Stimulated activated CD8-positive, alpha-beta memory T cell treated with anti-CD3 and anti-CD28 coated beads, Interleukin-12 subunit alpha, Interleukin-12 subunit beta, amount 100 ng/mL, for 4 hours (primary cell): ENCODE measurements at places on chromosomes 16 and 17.

GRCh38 chr16:85227946-85228862 lies 115.9 kb upstream of the CIBAR2 start:
- no peak for DNase-seq

GRCh38 chr17:39776252-39776651 lies 38.5 kb downstream of the GRB7 start:
- no peak for DNase-seq

DNA sequence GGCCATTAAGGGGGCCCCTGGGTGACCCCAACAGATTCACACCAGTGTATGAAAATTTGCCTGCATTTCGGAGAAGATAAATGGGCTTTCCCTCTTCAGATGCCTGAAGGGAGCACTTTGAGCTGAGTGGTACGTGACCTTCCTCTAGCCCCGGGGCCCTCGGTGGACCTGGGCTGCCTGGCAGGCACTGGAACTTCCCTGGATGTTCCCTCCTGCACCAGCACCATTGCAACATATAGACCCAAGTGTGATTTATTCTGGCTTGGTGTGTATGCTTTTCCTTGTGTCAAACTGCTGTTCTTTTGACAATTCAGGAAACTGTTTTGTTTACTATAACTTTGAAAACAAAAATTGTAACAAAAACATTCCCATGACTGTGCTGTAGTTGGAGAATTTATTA lies 93.8 kb downstream of the TNFRSF13B start:
- DNase-seq, result no peak

GRCh38 chr17:66339561-66339960 lies 37.1 kb downstream of the PRKCA start:
- no peak for DNase-seq

GRCh38 chr16:9447195-9447551 lies 355.7 kb downstream of the HAPSTR1 start:
- DNase-seq, result no peak

GRCh38 chr17:73256220-73256619 lies 5.5 kb downstream of the CPSF4L start:
- no peak for DNase-seq

- no peak for DNase-seq
These were observed 48.5 kb upstream of the HS3ST3A1 start for GRCh38 chr17:13650096-13650675.

DNA sequence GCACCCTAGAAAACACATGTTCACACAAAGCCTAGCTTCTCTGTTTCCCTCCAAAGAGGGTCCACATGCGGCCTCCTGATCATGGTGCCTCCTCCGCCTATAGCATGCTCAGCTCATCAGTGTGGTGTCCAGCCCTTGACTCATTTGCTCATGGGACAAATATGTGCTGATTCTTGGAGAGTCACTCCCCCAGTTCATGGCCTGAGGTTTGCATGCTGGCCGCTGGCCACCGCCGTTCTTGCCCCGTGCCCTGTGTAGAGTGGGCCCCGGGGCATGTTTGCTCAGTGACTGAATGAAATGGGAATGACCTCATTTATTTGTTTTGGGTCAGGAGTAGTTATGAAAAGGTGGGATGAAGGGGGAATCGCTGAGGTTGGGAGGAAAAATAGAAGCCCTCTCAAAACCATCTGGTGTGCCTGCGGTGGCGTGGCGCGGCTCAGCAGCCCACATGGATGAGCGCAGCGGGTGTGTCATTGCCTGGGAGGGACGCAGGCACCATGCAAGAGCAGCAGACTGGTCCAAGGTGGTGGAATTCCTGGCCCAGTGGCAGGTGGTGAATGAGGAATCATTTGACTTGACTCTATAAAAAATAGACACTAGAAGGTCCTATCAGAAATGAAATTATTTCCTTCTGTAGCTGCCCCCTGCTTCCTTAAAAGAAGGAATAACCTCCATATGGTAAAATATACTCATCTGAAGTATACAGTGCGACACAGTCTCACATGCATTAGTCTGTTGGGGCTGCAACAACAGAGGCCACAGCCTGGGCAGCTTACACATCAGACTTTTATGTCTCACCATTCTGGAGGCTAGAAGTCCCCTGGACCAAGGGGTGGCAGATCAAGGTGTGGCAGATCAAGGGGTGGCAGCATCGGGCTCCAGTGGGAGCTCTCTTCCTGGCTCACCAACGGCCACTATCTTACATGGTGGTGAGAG lies 31.7 kb downstream of the CRISPLD2 start:
- DNase-seq, result no peak

DNA sequence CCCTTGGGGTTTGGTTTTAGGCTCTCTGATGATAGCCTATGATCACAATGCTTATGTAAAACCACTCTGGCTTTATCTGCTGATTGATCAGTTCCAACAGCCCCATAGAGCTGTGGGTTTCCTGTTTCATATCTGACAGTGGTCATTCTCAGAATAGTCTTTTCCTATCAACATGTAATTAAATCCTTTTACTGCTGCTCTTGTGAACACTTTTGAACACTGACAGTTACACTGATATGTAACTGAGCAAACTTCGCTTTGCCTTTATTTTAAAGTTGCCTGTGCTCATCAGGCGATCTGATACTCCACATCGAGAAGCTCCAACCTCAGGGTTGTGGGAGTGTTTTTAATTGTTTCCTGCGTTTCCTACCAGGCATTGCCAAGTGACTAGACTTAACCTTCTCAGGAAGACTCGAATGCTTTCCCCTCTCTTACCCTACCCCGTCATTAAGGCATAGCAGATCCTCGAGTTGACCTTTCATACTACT lies 17.3 kb upstream of the CLEC18B start:
- DNase-seq, result no peak

DNA sequence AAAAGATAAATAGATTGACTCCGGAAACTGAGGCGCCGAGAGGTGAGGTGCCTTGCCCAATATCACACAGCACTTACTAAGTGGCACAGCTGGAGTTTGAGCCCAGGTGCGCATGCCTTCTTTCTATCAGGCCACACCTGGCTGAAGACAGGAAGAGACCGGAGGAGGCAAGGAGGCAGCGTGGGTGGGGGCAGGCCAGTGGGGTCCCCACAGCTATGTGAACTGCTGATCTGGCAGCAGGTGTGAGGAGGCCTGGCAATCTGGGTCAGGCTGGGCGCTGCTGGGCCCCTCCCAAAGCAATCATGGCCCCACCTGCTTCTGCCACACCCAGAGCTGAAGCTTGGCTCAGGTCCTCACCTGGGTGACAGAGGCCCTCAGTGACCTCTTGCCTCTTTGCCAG lies 1.9 kb upstream of the GDPD3 start:
- DNase-seq, result no peak

DNA sequence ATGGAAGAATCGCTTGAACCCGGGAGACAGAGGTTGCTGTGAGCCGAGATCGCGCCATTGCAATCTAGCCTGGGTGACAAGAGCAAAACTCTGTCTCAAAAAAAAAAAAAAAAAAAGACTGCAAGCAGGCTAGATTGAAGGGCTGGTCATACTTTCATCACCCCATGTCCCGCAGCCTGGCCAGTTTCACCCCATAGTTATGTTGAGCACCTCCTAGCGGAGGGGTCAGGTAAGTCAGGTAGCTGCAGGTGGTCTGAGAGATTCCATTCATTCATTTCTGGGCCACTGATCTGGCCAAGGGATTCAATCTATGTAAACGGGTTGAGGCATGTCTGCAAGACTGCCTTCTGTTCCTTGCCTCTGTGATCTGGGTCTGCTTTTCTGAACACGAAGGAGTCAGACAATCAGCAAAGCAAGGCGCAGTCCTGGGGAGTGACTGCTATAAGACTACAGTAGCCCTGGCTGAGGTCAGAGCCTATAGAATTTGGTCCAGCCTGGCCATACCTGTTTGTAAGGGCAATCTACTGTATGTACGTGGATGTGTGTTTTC lies 23.6 kb upstream of the BPTF start:
- no peak for DNase-seq
